Posterior cingulate gyrus (tissue), 11 donors: ENCODE measurements at places on chromosomes 12 and 14.
A peak's percentile ranks its signal among the peaks of the same experiment; 100 is the strongest.

- no peak for DNase-seq
Observed at GRCh38 chr12:51620448-51620847, 29.4 kb downstream of the SCN8A start.

- DNase-seq: no peak
Observed at GRCh38 chr12:110996415-110996814, 76.0 kb upstream of the MYL2 start.

- peak; percentile 52 for DNase-seq
Observed at GRCh38 chr12:80709811-80710726, 2.6 kb downstream of the MYF6 start.

DNA sequence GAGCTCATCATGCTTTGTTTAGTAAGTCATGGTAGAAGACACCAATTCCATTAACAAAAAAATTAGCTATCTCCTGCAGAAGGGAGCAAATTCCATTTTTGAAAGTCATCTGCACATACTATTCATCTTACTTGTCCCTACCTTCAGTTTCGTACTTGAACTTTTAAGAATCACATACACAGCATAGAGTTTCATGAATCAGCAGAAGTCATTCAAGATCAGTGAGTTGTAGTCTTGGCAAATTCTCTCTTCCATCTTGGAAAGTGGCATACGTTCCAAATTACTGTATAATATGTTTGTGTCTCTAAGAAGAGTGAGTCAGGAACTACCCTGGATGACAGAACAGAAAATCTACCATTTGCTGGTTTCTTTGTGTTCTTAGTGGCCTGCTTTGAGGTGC is 14.1 kb downstream of the VRK1 start:
- no peak for DNase-seq

- no peak for DNase-seq
Observed at GRCh38 chr12:46359667-46360280, 12.8 kb downstream of the SLC38A2 start.

GRCh38 chr14:101191101-101191720 is 287.7 kb upstream of the RTL1 start:
- DNase-seq: no peak

GRCh38 chr14:105034315-105035039 is 13.6 kb upstream of the CDCA4 start:
- no peak for DNase-seq

GRCh38 chr14:63650256-63650952 is 8.7 kb upstream of the WDR89 start:
- no peak for DNase-seq

GRCh38 chr12:76024102-76024781 is 7.3 kb downstream of the PHLDA1 start:
- DNase-seq: no peak

- DNase-seq: no peak
Observed at GRCh38 chr12:53465679-53466078, 13.8 kb downstream of the PCBP2 start.

DNA sequence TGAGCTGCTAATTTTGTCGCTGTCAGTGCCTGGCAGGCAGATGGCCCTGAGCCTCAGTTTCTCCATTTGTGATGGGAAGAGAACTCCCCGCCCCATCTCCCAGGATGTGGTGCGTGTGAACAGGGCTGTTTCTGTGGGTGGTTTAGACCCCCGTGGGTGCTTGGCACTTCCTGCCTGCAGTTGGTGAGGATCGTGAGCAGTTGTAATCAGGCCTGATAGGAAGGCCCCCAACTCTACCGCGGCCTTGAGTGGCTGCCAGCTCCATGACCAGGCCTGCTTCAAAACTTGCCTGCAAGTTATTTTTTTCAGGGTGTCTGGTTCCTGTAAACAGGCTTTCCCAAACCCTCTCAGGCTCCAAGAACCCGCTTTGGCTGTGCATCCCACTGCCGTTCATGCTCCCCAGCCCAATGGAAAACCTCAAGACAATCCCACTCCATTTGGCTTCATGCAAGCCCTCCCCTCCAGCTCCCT is 138.4 kb downstream of the ZFP36L1 start:
- no peak for DNase-seq

DNA sequence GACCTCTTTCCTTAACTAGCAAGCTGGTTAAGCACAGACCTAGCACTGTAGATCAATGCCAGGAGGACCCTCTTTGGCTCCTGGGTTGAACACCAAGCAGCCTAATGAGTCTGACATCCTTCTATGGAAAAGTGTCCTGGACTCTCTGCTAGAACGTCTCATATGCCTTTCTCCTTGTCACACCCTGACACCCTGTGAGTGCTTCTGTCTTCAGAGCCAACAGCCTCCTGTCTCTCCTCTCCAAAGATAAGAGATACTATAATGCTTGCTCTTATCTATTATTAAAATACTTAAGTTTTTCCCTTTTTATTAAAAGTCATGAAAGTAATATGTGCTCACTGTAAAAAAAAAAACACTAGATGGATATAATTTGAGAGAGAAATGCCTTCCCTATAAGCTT is 222.7 kb downstream of the FOXN3 start:
- no peak for DNase-seq

DNA sequence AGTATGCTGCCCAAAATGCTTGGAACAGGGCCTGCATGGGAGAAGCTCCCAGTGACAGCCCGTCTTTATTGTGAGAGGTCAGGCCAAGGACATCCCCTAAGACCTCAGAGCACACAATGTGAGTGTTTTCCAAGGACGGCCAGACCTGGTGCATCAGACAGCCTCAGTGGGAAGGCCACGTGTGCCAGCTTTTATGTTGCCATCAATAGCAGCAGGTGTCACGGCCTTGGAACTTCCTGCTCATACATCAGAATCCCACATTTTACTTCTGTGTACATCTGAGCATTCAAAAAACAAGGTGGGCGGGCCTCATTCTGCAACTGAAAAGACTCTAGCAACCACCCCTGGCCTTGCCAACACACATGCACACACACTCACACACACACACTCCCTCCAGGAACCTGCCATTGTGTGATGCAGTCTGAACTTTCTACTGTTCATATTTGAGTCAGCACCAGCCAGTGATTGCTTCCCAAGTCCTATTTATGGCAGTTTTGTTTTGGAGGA is 753.1 kb upstream of the TBX3 start:
- DNase-seq: no peak

- no peak for DNase-seq
Observed at GRCh38 chr12:38983117-38983571, 77.8 kb upstream of the CPNE8 start.

DNA sequence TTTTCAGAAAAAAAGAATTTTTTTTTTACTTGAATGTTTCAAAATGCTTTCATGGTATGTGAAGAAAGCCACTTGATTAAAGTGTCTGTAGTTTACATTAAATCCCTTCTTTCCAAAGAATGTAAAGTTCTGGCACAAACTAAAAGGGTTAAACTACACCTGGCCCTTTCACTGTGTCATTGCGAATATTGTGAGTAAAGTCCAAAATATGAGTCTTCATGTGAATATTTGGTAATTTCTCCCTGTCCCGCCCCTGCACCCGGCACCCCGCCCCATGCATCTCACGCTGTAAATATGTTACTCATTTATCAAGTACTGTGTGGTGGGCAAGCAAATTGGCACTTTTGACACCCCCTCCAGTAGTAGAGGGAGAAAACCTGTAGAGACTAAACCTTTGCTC is 274.7 kb downstream of the TTC6 start:
- no peak for DNase-seq

- DNase-seq: peak; percentile 70
Observed at GRCh38 chr12:53510181-53510812, 3.0 kb upstream of the NPFF start.

- DNase-seq: no peak
Observed at GRCh38 chr12:57099047-57099714, 10.3 kb downstream of the NAB2 start.

DNA sequence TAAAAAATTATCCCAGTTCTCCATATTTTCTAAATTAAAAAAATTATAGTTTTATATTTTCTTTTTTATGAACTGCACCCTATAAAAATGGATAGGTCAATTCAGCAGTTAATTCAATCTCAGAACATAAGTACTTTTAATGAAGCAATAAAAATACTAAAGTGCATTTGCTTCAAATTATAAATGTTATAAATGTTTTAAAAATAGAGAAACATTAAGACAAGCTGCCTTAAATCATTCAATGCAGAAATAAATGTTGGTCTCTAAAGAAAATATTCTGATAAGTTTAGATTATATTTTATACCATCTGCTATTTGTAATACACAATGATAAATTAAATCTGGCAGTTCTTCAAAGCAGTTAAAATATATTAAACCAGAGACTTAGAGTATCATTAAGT is 65.6 kb downstream of the ZC3H14 start:
- no peak for DNase-seq

DNA sequence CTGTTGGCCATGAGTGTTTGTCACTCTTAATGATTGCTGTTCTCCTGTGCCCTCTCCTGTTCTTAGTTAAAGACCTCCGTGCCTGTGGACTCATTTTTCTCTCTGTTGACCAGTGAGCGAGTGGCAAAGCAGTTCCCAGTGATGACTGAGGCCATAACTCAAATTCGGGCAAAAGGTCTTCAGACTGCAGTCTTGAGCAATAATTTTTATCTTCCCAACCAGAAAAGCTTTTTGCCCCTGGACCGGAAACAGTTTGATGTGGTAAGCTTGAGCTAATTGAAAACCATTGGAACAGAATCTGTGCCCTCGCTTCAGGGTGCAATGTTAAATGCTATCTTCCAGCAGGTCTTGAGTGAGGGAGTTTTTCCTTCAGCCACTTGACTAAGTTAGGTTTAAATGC is 19.8 kb downstream of the ACAD10 start:
- DNase-seq: no peak

DNA sequence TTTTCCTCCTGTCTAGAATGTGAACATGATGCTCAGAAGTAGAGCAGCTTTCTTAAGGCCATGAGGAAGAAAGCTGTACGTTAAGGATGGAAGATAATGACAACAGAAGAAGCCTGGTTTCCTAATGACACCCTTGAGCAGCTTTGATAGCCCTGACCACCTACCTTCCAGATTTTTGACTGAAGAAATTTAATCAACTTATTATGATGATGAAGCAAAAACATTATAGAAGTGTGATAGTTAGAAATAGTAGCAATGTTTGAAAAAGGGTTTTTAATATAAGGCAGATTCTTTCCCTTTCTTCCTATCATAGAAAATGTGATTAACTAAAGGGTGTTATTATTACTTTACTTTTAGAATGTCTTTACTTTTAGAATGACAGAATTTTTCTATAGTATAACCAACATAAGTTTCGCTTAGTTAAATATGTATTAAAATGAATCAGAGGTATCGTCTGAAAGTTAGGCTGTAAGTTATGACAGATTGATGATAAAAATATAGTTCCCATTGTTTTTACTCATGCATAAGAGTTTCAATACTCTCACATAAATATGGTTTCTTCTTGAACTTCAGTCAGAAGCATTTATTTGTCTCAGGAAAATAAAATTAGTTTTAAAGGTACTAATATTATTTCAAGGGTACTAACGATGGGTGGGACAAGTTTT is 50.1 kb upstream of the PPFIA2 start:
- DNase-seq: no peak

GRCh38 chr14:73176685-73177084 is 40.4 kb downstream of the PSEN1 start:
- DNase-seq: no peak

DNA sequence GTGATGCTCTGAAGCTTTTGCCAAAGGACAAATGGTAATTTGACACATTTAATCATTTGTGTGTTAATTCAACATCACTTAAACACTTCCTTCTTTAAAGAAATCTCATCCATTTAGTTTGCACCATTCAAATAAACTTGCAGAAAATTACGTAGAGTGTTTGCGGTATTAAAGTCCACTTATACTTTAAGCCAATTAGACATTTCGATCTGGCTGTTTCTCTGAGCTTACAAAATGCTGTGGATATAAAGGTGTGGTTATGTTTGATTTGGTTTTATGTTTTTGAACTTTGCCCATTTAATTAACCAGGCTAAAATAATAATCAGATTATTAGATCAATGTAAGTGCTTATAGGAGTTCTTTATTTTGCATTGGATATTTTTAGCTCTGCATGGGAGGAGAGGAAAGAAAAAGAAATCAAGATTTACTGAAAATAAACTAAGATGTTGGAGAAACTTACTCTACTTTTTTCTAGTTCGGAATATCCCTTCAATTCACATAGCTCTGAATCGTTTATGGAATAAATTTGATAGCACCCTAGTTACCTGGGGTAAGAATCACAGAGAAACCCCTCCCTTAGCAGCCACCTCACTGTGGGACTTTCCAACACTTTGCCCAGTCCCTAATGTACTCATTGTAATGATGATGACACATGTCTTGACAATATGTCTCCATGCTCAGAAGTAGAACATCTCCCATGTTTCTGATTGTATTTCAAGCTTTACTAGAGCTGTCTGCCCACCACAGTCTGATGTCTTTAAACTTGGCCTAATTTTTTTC is 268.0 kb downstream of the BTG1 start:
- no peak for DNase-seq

DNA sequence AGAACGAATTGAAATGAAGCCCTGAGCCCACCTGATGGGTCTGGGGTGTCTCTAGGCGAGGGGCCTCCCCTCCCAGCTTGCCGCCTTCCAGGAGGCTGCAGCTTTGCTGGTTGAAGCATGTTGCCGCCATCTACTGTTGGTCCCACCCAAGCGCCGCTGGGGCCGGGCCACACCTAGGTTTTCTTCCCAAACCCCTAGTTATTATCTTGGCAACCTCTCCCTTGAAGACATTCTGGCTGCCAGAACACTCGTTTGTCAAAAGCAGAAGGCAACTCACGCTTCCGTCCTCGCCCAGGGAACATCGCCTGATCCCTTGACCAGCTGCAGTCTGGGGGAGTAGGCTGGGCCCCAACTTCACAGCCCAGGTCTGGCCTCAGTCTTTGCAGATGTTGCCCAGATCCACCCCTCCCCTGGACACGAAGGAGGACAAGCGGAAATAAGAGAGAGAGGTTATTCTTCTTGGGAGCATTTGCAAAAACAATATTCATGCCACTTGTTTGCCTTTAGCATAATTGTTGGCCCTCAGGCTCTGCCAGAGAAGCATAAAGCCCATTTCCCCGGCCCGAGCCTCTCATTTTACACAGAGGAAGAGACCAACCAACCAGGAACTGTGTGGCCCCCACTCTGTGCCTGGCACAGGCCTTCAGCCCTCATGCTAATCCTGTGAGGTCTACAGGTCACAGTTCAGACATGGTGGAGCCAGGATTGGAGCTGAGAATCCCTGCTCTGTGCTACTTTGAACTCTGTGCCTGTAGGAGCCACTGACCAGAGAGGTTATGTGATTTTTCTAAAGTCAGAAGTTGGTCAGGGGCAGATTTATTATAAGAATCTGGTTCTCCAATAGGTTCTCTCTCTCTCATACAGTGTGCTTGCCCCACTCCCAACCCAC is 6.8 kb downstream of the EMP1 start:
- no peak for DNase-seq

GRCh38 chr14:74085047-74085637 is 386 bp downstream of the LIN52 start:
- DNase-seq: no peak

DNA sequence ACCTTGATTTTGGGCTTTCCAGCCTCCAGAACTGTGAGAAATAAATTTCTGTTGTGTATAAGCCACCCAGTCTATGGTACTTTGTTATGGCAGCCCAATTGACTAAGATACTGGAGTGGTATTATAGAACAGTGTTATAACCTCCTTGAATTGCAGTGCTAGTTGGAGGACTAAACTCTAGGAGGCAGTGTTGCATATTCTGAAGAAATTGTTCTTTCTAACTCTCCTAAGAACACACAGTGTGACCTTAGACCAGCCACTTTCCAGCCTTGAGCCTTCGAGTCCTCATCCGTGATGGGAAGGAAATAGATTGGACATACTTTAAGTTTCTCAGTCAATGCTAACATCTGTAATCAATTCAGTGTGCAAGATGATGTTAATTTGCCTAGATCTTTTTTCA is 22.4 kb upstream of the LRRC10 start:
- no peak for DNase-seq
